ENCODE measurements at places on chromosomes 6 and 20.
A peak's percentile ranks its signal among the peaks of the same experiment; 100 is the strongest.

DNA sequence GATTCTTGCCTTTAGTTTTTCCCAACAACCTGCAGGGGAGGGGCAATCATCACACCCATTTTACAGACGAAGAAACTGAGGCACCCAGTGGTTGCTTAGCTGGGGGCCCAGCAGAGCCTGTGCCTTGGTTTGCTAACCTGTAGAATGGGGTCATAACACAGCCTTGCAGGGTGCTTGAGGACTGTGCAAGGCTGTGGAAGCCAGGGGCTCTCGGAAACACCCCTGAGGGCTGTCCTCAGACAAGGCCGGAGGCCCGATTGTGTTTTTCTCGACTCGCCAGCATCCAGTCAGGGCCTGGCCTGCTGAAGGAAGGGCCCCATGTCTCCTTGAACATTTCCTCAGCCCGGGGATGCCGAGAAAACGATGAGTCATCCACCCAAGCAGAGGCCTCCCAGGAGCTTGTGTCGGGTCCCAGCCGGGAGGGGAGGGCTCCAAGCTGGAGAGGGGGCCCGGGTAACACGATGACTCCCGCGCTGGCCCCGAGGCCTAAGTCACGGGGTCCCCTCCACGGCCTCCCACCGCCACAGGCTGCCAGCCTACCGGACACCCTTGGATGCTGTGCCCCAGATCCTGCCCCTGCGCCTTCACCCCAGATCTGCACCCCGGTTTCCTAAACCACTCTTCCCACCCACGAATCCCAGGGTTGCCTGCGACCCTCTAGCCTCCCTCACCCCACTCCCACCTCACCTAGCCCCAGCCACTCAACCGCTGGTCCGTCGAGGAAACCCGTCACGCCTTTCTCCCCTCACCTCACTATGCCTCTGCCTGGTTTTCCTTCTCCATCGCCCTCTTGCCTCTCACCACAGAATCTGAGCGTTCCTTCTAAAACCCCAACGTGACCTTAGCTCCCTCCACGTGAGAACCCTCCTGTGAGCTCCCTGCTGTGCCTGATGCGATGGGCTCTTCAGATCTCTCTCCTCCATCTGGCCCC, 10.6 kb downstream of the NOL4L start:
- DNase-seq: peak; percentile 25

GRCh38 chr20:10777710-10778109, 103.9 kb upstream of the JAG1 start:
- DNase-seq: no peak

DNA sequence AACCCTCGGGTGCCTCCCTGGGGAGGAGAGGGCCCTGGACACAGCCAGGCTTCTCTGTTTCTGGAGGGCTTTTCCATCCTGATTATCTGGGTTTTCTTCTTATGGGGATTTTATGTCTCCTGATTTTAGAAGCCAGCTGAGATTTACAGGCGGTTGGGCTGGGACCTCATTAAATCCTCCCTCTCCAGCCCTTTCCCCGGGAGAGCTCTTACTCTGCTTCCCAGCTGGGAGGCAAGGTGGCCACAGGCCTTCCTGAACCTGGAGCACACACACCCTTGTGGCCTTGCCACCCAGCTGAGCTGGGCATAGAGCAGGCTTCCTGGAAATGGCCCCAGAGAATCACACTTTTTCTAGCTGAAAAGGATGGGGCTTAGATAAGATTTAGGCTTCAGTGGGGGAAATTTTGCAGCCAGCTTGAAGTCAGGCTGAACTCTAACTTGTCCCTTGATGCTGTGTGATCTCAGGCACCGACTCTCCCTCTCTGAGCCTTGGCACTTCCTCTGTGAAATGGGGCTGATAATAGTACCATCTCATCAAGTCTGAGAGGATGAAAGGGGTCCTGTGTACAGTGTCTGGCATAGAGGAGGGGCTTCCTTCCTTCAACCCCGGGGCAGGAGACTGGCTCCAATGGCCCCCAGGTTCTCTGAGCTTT, 16.6 kb downstream of the VSTM2L start:
- DNase-seq: no peak

GRCh38 chr6:85917522-85917921, 274.8 kb upstream of the SYNCRIP start:
- no peak for DNase-seq

- no peak for DNase-seq
Measured at GRCh38 chr6:119240257-119241110, 109.1 kb downstream of the MAN1A1 start.

DNA sequence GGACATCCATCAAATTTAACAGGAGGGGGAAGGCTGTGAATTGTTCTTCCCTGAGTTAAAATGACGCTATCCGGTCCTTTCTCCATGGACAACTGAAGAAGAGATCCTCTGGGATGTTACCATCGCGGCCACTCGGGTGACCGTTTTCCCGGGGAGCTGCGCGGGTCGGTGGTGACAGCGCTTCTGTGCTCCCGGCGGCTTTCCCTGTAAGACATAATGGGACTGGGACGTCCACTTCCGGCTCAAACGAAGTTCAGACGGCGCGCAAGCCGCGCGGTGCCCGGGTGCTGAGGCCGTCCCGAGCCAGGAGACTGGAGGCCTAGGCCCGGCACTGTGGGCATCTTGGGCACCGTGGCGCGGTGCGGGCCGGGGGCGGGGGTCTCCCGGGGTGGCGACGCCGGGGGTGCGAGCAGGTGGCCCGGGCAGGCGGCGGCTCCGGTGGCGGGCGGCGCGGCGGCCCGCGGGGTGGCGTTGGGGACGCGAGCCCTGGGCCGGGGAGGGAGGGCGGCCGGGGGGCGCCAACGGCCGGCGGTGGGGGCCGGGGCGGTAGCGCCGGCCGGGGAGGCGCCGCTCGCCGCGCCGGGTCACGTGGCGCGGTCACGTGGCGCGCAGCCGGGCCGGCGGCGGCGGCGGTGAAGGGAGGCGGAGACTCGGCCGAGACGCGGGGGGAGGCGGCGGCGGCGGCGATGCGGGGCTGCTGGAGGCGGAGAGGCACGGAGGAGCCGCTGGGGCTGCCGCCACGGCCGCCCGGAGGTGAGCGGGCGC, 63.6 kb downstream of the GTF2H5 start:
- DNase-seq: peak; percentile 67

GRCh38 chr6:133358574-133359150, 117.5 kb downstream of the EYA4 start:
- no peak for DNase-seq

DNA sequence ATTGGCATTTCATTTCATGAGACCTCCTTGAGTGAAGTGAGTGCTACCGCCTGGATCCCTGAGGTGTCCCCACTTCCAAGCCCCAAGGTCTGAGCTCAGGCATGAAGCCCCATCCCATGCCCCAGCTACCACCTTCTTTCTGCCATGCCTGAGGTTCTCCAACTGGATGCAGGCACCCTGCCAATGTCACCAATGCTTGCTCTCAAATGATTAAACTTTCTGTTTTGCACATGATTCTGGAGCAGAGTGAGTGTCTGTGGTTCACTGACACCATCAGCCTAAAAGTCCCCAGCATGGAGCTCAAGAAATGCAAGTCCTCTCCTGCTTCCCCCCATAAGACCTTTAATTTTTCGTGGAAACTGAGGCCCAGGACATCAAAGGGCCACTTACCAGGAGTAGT, 43.7 kb upstream of the BPIFA2 start:
- DNase-seq: no peak

GRCh38 chr20:24098886-24099285, 110.3 kb upstream of the GGTLC1 start:
- DNase-seq: no peak

DNA sequence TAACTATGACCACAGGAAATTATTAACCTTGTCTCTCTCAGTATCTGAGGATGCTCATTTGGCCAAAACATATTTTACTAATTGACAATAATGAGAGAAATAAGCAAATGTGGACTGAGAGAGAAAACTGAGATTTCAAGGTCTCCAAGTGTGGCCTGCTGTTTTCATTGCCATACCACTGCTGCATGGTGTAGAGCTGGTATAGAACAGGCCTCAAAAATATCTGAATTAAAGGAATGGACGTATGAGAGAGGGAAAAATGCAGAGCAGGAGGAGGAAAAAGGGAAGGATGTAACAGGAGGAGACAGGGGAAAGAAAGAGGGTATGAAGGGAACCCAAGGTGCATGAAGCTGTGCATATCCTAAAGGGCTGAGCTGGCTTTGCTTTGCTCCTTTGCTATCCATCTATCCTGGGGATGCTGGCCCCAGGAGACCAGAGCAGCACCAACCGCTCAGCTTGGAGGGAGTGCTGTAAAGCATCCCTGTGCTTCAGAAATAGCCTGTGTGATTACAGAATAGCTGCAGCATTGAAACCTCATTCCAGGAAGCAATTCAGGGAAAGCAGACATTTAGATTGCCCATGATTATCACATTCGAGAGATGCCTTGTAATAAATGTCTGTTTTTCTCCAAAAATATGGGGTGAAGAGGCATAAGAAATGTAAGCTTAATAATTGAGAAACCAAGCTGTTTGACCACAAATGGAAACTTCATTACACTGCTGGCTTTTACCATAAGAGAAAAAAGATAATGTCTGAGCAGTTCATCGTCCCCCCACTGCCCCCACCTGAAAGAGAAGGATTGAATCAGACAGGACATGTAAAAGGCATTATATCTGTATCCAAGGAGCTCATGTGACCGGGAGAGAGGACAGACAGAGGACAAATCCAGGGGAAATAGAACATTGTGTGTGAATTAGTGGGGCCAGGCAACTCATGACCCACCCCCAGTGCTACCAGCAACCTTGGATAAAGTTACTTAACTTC, 80.6 kb downstream of the F13A1 start:
- no peak for DNase-seq

- DNase-seq: no peak
Measured at GRCh38 chr6:167979436-167980139, 17.9 kb upstream of the KIF25 start.

DNA sequence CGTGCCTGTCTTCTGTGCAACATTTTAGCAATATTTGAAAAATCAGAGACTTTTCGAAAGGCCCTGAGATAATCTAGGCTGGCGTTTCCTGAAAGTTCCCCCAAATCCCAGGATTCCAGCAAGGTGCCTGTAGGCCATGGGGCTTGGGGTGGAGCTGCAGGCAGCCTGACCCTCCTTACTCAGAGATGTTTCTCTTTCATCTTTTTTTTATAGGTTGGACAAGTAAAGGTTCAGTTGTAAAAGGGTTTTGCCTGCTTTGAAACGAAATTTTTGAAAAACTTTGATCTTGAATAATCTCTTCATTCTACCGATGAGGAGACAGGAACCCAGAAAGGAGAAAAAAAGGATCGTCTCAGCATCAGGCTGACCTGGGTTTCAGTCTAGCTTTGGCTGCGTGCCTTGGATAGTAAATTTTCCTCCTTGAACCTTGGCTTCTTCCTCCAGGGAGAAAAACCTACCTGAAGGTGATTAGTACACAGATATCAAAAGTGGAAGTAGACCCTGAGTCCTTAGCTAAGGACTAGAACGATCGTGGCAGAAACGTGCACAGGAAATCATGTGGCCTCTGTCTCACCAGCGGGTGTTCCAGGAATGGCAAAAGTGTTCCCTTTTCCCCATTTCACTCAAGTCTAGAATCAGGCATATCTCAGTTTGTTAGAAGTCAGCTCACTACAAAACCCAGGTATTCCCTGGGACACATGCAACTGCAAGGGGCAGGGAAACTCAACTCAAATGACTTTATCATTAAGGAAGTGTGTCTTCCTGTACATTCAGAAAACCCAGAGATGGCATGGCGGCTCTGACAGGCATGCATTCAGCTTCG, 128.2 kb upstream of the PTPN1 start:
- no peak for DNase-seq

DNA sequence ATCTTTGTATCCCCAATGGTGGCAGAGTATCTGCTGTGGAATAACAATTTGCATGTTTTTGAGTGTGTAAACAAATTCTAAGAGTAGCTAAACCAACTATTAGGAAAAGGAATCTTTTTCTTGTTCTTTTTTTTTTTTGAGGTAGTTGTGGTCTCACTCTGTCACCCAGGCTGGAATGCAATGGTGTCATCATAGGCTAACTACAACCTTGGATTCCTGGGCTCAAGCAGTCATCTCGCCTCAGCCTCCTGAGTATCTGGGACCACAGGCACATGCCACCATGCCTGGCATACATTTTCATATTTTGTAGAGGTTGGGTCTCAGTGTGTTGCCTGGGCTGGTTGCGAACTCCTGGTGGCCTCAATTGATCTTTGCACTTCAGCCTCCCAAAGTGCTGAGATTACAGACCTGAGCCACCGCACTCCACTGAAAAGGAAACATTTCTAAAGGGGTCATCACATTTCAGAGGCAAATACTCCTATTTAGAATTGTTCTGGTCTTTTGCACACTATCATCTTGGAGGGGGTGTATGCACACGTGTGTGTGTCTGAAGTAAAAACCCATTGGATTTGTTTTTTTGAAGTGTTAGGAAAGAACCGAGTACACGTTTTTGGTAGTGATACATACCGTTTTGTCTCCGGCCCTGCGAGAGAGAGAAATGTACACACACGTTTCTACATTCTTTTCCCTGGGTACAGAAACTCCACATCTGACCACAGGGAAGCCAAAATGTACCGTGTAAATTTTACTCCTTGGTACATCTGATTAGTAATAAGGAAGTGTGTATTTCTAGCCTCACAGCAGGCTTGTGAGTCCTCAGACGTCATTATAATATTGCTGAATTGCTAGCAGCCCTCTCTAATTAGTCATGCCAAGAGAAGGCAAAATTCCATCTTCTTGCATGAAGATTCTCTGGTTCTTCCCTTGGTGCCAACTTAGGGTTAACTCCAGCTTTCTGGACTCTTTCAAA, 183.6 kb downstream of the JARID2 start:
- no peak for DNase-seq

- DNase-seq: no peak
Measured at GRCh38 chr6:23262864-23263263, 693.5 kb downstream of the HDGFL1 start.

- DNase-seq: peak; percentile 30
Measured at GRCh38 chr6:33856655-33857054, 52.9 kb upstream of the MLN start.

- DNase-seq: no peak
Measured at GRCh38 chr6:3456395-3456897, 404 bp downstream of the SLC22A23 start.

DNA sequence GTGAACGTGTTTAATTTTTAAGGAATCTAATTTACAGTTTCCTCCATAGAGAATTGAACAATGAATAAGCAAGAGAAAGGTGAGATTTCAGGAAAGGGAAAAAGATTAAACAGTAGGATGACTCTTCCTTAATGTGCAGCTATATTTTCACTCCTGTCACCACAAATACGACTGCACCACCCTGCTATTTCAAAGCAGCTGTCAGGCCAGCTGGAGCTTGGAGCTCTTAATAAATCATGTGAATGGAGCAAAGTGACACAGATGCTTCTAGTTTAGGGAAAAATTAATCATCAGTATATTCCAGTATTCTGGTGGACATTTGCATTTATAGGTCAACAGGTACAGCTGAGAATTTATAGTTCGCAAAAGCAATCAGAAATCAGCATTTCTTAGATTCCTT, 56.5 kb upstream of the PKIB start:
- DNase-seq: no peak

DNA sequence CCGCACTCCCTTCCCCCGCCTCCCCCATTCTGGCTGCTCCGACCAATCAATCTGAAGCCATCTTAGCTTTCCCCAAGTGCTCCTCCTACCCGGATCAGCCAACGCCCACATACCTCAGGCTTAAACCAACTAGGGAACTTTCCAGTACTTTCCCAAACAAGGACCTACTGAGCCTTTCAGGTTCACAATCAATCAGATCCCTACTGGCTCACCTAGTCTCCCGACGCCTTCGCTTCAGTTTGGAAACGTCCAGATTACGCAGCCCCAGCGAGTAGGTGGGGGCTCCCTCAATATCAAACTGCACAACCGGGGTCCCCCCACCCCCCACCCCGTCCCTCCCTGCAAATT, 432 bp downstream of the HSPA1L start:
- DNase-seq: peak; percentile 57
